Natural killer cell treated with Interleukin-12 subunit alpha and Interleukin-12 subunit beta and Interleukin-15 and Interleukin-18, amount 100 ng/mL, for 72 hours (primary cell): ENCODE measurements at places on chromosomes 7 and 10. TPM values are rescaled to one million over a fixed set of nuclear protein-coding genes. Genes with fewer than 3 reads are reported as not detected.

- no peaks in the 10 kb centered on the region for H3K36me3 ChIP-seq
- H3K4me3 ChIP-seq: no peak overlapping the region
- H3K4me1 ChIP-seq: no peaks in the 10 kb centered on the region
- no peaks in the 10 kb centered on the region for H3K27me3 ChIP-seq
These were observed 291.1 kb upstream of the IMMP2L start for GRCh38 chr7:111853201-111853990.

DNA sequence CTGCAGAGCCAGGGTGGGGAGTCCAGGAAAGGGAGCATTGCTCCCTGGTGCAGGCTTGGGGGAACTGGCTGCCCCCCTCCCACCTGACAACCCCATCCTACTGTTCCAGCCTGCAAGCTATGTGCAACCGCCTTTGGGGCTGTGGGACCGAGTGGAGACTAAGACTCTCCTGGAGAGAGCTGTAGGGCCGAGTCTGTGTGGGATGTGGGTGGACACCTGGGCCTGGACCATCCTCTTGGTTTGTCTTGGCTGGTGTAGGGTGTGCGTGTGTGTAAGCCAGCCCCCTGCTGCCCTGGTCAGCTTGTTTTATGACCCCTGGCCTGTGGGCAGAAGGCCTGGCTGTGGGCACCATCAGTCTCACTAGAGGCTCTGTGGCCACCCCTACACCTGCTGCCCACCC, 1.6 kb upstream of the RAMP3 start:
- peaks cover 6% of the 10 kb centered on the region for H3K4me1 ChIP-seq
- H3K27ac ChIP-seq: no peak overlapping the region
- no peak overlapping the region for H3K4me3 ChIP-seq
- peaks cover 19% of the 10 kb centered on the region for H3K27me3 ChIP-seq
- H3K36me3 ChIP-seq: no peaks in the 10 kb centered on the region

DNA sequence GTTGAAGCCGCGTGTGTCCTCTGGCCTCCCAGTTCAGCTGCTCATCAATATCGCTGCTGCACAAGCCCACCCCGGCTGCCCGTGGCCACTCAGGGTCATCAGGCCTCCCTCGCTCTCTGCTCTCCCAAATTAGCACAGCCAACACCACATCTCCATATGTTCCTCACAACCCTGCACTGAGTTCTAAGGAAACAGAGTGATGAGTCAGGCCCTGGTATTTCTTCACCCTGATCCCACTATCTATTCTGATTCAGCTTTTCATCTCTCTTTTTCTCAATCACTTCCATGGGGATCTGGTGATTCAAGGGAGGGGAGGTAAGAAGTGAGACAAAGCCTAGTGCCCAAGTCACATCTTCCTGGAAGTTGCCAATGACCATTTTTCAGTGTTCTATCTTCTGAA, 23.8 kb downstream of the CYTH3 start:
- H3K4me1 ChIP-seq: no peaks in the 10 kb centered on the region
- no peaks in the 10 kb centered on the region for H3K36me3 ChIP-seq
- H3K27ac ChIP-seq: no peak overlapping the region
- no peaks in the 10 kb centered on the region for H3K27me3 ChIP-seq
- DNase-seq: no peak

GRCh38 chr10:78604721-78605120, 464.0 kb upstream of the ZMIZ1 start:
- no peaks in the 10 kb centered on the region for H3K4me1 ChIP-seq
- H3K4me3 ChIP-seq: no peak overlapping the region
- peaks cover 15% of the 10 kb centered on the region for H3K27me3 ChIP-seq
- H3K27ac ChIP-seq: no peak overlapping the region
- no peak for DNase-seq

GRCh38 chr10:24496906-24497305, 226.8 kb downstream of the ARHGAP21 start:
- H3K36me3 ChIP-seq: no peaks in the 10 kb centered on the region
- H3K4me3 ChIP-seq: no peak overlapping the region
- DNase-seq: no peak
- H3K4me1 ChIP-seq: no peaks in the 10 kb centered on the region
- no peak overlapping the region for H3K27ac ChIP-seq

DNA sequence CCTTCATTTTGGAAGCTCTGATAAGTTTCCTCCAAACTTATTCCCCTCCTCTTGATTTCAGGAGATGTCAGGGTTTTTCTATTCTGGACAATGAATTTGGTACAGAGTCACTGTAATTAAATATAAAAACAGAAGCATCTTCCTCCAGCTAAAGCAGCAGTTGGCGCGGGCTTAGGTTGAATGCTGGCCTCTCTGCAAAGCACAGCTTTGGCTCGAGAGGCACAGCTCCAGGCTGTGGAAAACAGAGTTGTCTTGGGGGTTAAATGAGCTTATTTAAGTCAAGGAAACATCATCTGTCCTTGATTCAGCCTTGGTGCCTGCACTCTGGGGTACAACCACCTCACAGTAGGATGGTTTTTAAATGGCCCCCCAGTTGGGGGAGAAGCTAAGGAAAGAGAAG, 35.0 kb upstream of the PDCD4 start:
- H3K4me1 ChIP-seq: peaks cover under 1% of the 10 kb centered on the region
- DNase-seq: no peak
- no peak overlapping the region for H3K4me3 ChIP-seq
- H3K27me3 ChIP-seq: peaks cover 5% of the 10 kb centered on the region

DNA sequence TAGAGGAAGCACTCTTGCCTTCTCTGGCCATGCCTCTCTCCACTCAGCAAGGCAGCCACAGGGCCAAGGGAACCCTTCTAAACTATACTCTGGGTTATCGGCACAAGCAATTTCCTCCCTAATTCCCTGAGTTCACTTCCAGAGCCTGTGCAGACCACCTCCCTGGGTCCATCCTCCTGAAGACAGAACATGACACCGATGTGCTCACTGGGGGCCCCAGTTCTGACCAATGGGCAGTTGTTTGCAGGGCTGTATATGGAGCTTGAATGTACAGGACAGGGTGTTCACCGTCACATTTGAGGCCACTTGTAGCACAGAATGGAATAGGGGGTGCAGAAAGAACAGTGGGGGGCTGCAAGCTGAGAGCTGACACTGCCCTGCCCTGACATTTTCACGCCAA, 77.7 kb downstream of the TFEC start:
- no peak overlapping the region for H3K4me3 ChIP-seq
- H3K27ac ChIP-seq: no peak overlapping the region
- no peaks in the 10 kb centered on the region for H3K4me1 ChIP-seq
- H3K36me3 ChIP-seq: no peaks in the 10 kb centered on the region
- H3K27me3 ChIP-seq: no peaks in the 10 kb centered on the region
- DNase-seq: no peak

GRCh38 chr7:593324-594115, 73.9 kb upstream of the PDGFA start:
- peaks cover 14% of the 10 kb centered on the region for H3K4me1 ChIP-seq
- peaks cover 7% of the 10 kb centered on the region for H3K27me3 ChIP-seq
- DNase-seq: no peak
- peaks cover 6% of the 10 kb centered on the region for H3K36me3 ChIP-seq
- H3K4me3 ChIP-seq: peak overlapping the region; percentile 17

- H3K36me3 ChIP-seq: peaks cover 6% of the 10 kb centered on the region
- no peak overlapping the region for H3K27ac ChIP-seq
- no peaks in the 10 kb centered on the region for H3K27me3 ChIP-seq
- DNase-seq: no peak
These were observed 74.5 kb upstream of the SEMA3D start for GRCh38 chr7:85261336-85261735.

GRCh38 chr7:92072121-92072520, 62.2 kb downstream of the CYP51A1 start:
- no peak for DNase-seq
- H3K4me3 ChIP-seq: no peak overlapping the region
- no peaks in the 10 kb centered on the region for H3K4me1 ChIP-seq
- no peaks in the 10 kb centered on the region for H3K27me3 ChIP-seq

- no peak overlapping the region for H3K4me3 ChIP-seq
- no peaks in the 10 kb centered on the region for H3K4me1 ChIP-seq
- peaks cover 11% of the 10 kb centered on the region for H3K27me3 ChIP-seq
- H3K27ac ChIP-seq: no peak overlapping the region
- no peaks in the 10 kb centered on the region for H3K36me3 ChIP-seq
These were observed 64.1 kb downstream of the C10orf67 start for GRCh38 chr10:23280419-23281043.

- no peak for DNase-seq
- H3K4me1 ChIP-seq: no peaks in the 10 kb centered on the region
- no peak overlapping the region for H3K27ac ChIP-seq
- no peak overlapping the region for H3K4me3 ChIP-seq
These were observed 6.9 kb upstream of the MXI1 start for GRCh38 chr10:110200503-110200902.

DNA sequence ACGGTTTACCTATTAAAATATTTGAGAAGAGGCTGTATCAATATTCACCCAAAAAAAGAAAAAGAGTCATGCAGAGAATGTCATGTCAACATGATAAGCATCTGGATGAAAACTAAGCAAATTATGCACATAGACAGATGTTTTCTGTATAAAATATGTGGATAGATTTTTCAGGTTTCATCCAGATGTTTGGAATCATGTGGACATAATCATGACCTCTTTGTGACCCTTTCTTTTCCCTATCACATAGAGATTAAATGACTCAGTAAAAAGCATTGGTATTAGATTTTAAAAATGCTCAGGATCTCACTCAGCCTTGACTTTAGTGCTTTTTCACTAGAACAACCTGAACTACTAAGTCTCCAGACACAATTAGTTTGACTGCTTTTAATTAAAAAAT, 90.0 kb downstream of the FOXP2 start:
- H3K36me3 ChIP-seq: no peaks in the 10 kb centered on the region
- no peak for DNase-seq
- H3K4me3 ChIP-seq: no peak overlapping the region
- H3K27me3 ChIP-seq: no peaks in the 10 kb centered on the region
- no peak overlapping the region for H3K27ac ChIP-seq

GRCh38 chr10:118965645-118966044, 63.9 kb upstream of the NANOS1 start:
- H3K27me3 ChIP-seq: peaks cover 7% of the 10 kb centered on the region
- no peak for DNase-seq
- no peaks in the 10 kb centered on the region for H3K36me3 ChIP-seq
- H3K27ac ChIP-seq: no peak overlapping the region
- no peak overlapping the region for H3K4me3 ChIP-seq

- H3K36me3 ChIP-seq: peaks cover 6% of the 10 kb centered on the region
- peaks cover 4% of the 10 kb centered on the region for H3K4me1 ChIP-seq
- no peak overlapping the region for H3K27ac ChIP-seq
- peaks cover 31% of the 10 kb centered on the region for H3K27me3 ChIP-seq
These were observed 1.3 kb downstream of the CNNM1 start for GRCh38 chr10:99330347-99330924.

Gene PNLIPRP2
- not detected for total RNA-seq

Gene PPP1R17
- total RNA-seq: not detected

Gene ATRNL1
- total RNA-seq: not detected

Gene TAS2R16
- not detected for total RNA-seq

Gene ZNF804B
- total RNA-seq: not detected
